ENCODE measurements at places on chromosomes 2 and 18. TPM values are rescaled to one million over a fixed set of nuclear protein-coding genes. Genes with fewer than 3 reads are reported as not detected.

Gene FLACC1
- total RNA-seq, result 2.0 TPM

Gene SERPINB13
- not detected for total RNA-seq

Gene ZC3H6
- 8.7 TPM for total RNA-seq

Gene ATF2
- total RNA-seq, result 45.0 TPM

Gene SERPINB3
- not detected for total RNA-seq

Gene PDE6D
- 20.0 TPM for total RNA-seq

Gene RAB17
- total RNA-seq, result 35.5 TPM

Gene SLC4A5
- total RNA-seq, result 8.2 TPM

Gene EGR4
- not detected for total RNA-seq

Data from left lung (tissue), 14 donors.